ENCODE measurements at places on chromosomes 4 and X.

GRCh38 chr4:147096667-147097604 lies 151.3 kb upstream of the TTC29 start:
- DNase-seq = peak; percentile 13

DNA sequence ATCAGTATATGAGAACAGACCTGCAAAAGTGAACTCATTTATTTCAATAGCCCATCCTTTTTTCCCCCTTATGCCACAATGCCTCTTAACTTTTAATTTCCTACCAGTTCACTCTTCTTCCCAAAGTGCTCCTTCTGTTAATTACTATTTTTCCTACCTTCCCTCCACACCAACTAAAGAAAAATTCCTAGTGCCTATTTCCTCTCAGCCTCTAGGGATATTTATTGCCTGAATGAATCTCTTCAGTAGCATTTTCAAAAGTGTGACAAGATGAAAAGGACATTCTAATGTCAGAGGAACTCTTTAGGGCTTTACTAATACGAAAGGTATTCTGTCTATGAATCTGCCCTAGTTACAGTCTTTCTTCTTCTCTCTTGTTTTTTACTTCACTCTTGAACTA lies 181.1 kb upstream of the SPRY1 start:
- DNase-seq = no peak

DNA sequence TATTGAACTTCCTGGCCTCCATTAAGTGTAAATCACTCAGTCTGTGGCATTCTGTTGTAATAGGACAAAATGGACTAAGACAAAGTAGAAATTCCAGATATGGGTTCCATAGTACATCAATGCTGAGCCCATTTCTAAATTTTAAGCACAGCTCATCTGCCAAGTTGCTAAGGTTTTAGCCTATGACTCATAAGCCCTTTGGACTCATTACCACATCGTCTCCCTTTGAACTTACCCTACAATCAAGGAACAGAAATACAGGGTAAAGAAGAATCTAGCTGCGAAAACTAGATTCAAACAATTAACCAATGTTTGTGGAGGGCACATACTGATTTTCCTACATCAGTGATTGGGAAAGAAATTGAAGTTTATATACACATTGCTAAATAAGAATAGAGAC lies 31.8 kb downstream of the NAA11 start:
- DNase-seq = no peak

GRCh38 chr4:13611283-13611842 lies 16.2 kb downstream of the BOD1L1 start:
- no peak for DNase-seq

- DNase-seq = no peak
Measured at GRCh38 chrX:100645106-100645505, 1.1 kb downstream of the SRPX2 start.

GRCh38 chrX:75546724-75547511 lies 24.1 kb upstream of the ZDHHC15 start:
- DNase-seq = no peak

DNA sequence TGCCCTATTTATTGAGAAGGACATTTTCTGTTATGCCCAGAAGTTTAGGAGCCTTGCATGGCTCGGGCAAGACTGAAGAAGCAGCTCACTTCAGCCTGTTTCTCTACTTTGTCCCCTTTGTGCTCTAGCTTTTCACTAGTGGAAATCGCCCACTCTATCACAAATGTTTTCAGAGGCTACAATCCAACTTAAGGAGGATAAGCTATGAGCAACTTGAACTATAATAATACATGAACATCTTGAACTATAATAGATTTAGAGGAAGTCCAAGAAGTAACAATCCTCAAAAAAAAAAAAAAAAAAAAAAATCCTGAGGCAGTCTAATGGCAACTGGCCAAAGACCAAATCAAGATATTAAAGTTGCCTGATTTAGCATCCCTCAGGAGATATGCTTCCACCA lies 452.3 kb downstream of the IL1RAPL1 start:
- no peak for DNase-seq

GRCh38 chr4:158192439-158193158 lies 17.7 kb upstream of the TMEM144 start:
- DNase-seq = no peak

DNA sequence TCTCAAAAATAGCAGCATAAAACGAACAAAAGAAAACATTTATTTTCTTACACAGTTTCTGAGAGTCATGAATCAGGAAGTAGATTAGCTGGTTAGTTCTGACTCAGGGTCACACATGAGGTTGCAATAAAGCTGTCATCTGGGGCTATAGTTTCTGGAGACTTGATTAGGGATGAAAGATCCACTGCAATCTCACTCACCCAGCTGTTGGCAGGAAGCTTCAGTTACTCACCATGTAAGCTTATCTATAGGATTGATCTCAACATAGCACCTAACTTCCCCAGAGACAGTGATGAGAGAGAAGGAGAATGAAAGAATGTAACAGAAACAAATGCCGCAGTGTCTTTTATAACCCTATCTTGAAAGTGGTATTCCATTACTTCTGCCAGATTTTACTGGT lies 435.5 kb downstream of the GABRG1 start:
- no peak for DNase-seq

GRCh38 chrX:145923376-145923775 lies 105.7 kb downstream of the SLITRK2 start:
- no peak for DNase-seq

GRCh38 chrX:43589735-43590134 lies 66.4 kb upstream of the MAOA start:
- DNase-seq = no peak

GRCh38 chr4:52841682-52842456 lies 20.2 kb upstream of the RASL11B start:
- DNase-seq = no peak

DNA sequence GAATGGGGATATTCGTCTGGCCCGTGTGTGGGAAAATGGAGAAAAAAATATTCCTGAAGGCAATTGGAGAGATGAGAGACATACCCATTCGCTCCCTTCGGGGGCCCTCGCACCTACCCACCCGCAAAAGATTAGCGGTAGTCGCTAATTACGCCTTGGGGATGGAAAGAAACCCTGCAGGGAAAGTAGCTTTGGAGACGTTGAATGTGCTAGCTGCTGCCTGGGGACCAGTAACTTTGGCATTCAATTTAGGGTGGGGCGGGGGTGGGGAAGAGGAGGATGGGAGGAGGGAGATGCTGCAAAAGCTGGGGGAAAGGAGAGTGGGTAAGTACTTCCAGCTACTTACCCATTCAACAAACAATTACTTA lies 407 bp upstream of the ZC4H2 start:
- DNase-seq = no peak

DNA sequence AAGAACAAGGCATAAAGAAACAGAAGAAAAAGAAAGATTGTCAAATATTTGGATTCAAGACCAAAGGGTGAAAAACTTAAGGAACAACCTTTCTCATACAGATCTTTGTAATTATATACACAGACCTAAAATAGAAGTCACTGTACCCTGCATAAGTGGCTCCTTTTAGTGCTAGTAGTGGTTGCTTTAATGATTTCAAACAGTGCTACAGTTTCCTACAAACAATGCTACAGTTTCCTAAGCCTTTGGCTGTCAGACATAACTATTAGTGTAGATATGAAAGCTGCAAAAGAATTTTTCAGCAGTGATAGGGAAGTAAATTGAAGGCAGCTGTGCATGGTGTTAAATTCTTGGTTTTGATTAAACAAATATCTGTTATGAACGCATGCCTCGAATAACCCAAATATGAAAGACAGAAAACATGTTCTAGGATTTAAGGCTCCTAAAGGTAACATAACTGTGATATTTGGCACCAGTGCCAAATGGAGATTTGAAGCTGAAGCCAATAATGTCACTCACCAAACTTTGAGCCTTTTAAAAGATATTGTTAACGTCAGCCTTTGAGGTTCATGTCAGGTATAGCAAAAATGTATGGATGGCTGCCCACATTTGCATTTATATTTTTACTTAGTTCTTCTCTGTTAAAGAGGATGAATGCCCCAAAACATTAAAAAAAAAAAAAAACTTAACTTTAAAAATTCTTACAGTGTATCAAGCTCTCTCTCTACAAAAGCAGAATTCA lies 36.6 kb downstream of the SMARCAD1 start:
- no peak for DNase-seq

- DNase-seq = no peak
Measured at GRCh38 chr4:127162741-127163140, 470.0 kb upstream of the INTU start.

GRCh38 chr4:181541396-181541795 lies 701.8 kb upstream of the TENM3 start:
- no peak for DNase-seq

GRCh38 chrX:72027024-72027913 lies 104.4 kb downstream of the RTL5 start:
- no peak for DNase-seq

GRCh38 chrX:30580641-30581040 lies 3.1 kb upstream of the TASL start:
- no peak for DNase-seq

DNA sequence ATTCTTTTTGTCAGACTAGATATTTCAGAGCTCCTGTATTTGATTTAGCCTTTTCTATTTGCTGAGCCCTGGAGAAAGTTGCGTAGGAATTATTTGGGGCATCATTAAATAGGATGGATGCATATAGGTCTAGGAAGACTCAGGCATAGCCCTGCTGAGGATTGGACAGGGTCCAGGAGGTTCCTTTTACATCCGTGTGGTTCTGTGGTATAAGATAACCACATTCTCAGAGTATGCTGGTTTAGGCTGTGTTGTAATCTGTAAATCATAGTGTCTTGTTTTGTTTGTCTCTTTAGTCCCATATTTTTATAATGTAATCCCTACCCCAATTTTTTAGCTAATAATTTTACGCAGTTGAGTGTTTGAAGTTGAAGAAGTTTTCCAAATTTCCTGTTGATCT lies 513.7 kb downstream of the RPA4 start:
- no peak for DNase-seq

GRCh38 chr4:169398316-169398715 lies 127.6 kb upstream of the SH3RF1 start:
- DNase-seq = no peak

DNA sequence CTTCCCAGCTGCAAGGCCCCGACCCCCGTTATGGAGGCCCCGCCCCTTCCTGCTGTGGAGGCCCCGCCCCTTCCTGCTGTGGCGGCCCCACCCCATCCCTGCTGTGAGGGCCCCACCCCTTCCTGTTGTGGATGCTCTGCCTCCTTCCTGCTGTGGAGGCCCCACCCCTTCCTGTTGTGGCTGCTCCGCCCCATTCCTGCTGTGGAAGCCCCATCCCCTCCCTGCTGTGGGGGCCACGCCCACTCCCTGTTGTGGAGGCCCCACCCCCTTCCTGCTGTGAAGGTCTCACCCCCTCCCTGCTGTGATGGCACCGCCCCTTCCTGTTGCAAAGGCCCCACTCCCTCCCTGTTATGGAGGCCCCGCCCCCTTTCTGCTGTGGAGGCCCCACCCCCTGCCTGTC lies 104.9 kb upstream of the PSAPL1 start:
- peak; percentile 73 for DNase-seq

GRCh38 chrX:120664081-120664480 lies 34.2 kb upstream of the C1GALT1C1 start:
- peak; percentile 42 for DNase-seq

Data from A549 (cell line).